Omental fat pad (tissue), 4 donors: ENCODE measurements at places on chromosomes 3 and 15. TPM values are rescaled to one million over a fixed set of nuclear protein-coding genes. Genes with fewer than 3 reads are reported as not detected.

DNA sequence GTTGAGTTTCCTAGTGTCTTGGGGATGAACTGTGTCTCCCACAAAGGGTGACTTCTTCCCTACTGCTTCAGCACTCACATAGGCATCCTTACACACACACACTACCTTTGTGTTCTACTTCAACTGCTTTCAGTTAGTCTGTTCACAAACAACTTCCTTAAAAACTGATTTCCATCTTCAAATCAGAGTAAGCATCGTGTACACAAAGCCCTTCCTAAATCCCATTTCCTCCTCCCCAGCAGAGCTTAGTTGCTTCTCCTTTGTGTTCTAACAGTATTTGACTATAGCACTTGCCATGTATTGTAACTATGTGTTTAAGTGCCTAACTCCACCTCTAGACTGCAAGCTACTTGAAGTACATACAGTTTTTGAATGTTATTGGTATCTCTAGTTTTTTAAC lies 71.7 kb downstream of the TNIK start:
- no peak for DNase-seq

- DNase-seq, result no peak
These were observed 33.5 kb upstream of the TIMP4 start for GRCh38 chr3:12192173-12192572.

GRCh38 chr15:71060983-71061382 lies 54.3 kb upstream of the THSD4 start:
- no peak for DNase-seq

- no peak for DNase-seq
These were observed 51.7 kb upstream of the USP3 start for GRCh38 chr15:63452552-63453136.

- no peak for DNase-seq
These were observed 64.7 kb downstream of the ATP2B2 start for GRCh38 chr3:10440684-10441083.

GRCh38 chr15:86183596-86184491 lies 104.2 kb downstream of the AGBL1 start:
- DNase-seq, result no peak

GRCh38 chr15:60568301-60568742 lies 89.4 kb upstream of the ICE2 start:
- no peak for DNase-seq

GRCh38 chr3:169835533-169835932 lies 22.8 kb upstream of the LRRC34 start:
- DNase-seq, result no peak

DNA sequence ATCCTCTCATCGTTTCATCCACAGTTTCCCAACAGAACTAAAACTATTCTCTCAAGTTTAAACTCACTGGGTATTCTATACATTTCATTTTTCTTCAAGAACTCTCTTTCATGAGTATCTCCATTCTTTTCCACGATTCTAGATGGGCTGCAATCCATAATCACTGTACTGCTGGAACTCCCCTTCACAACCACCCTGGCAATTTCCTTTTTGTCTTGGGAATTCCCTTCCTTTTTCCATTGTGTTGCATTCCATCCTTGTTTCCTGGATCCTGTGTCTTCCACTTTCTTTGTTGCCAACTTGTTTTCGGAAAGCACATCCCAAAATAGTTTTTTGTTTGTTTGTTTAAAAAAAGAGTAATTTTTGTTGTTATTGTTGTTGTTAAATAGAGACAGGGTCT lies 67.0 kb upstream of the FBN1 start:
- DNase-seq, result no peak

- no peak for DNase-seq
These were observed 127.0 kb downstream of the TFDP2 start for GRCh38 chr3:142022381-142022780.

DNA sequence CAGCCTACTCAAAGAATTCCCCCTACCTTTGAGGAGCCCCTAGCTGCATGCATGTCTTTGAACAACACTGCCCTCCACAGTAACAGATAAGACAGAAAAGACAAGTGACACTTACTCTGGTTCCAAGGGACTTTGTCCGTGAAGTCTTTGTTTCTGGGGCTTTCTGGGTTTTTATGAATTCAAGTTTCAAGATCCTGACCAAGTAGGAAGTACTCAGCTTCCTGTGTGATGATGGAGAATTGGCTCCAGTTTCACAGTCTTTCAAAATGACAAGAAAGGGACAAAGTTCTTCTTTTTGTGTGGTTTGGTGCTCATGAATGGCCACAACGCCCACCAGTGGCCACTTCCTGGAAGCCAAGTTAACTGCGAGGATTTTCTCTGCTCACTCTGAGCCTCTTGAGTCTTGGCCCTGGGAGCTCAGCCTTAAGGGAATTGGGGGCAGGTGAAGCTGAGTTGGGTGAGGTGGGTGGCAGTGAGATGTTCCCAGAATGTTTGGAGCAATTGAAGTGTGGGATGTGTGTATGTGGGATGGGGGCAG lies at the start of gene CCR1:
TSS of gene CCR1 (minus strand) at position 147 of the 538 bp plus-strand sequence. CDS start 4,000 bp downstream, outside the sequence.
- no peak for DNase-seq

- DNase-seq, result no peak
These were observed 732.4 kb downstream of the CADM2 start for GRCh38 chr3:85691196-85691595.

GRCh38 chr3:128518587-128519490 lies 25.8 kb upstream of the GATA2 start:
- DNase-seq, result no peak

DNA sequence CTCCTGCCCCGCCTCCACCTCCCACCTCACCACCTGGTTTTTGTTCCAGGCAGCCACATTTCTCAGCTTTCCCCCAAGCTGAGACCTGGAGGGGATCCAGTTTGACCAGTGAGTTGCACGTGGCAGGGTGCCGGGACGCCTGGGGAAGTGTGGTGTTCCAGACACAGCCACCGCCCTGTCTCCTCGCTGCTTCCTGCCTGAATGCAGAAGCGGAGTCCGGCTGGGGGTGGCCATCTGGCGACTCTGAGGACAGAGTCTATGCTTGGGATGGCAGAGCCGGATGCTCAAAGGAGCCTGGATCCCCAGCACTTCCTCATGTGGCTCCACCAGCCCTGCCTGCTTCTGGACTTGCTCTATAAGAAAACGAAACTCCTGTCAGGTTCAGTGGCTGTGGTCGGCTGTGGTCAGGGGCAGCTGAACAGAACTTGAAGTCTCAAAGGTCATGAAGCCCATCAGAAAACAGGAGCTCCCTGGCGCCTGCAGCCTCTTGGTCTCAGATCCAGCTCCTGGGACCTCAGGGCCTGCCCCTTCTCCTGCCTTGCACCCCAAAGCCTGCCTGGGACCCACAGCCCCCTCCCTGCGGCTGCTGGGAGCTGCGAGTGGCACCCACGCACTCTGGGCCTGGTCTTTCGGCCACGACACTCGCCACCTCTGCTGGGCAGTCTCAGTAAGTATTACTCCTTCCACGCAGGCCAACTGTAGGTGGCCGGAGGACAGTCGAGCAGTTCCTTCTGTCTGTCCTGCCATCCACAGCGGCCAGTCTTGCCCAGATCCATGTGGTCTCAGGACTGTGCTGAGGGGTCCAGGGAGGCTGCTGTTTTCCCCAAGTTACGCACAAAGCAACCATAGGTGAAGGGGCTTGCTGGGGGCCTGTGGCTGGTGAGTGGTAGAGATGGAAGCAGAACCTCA lies 112.8 kb upstream of the MEF2A start:
- DNase-seq, result no peak

- DNase-seq, result no peak
These were observed 396.8 kb upstream of the RASGRP1 start for GRCh38 chr15:38961456-38961855.

GRCh38 chr3:168285506-168285905 lies 189.8 kb upstream of the GOLIM4 start:
- DNase-seq, result no peak

- no peak for DNase-seq
These were observed 68.0 kb upstream of the XCR1 start for GRCh38 chr3:46095307-46095706.

DNA sequence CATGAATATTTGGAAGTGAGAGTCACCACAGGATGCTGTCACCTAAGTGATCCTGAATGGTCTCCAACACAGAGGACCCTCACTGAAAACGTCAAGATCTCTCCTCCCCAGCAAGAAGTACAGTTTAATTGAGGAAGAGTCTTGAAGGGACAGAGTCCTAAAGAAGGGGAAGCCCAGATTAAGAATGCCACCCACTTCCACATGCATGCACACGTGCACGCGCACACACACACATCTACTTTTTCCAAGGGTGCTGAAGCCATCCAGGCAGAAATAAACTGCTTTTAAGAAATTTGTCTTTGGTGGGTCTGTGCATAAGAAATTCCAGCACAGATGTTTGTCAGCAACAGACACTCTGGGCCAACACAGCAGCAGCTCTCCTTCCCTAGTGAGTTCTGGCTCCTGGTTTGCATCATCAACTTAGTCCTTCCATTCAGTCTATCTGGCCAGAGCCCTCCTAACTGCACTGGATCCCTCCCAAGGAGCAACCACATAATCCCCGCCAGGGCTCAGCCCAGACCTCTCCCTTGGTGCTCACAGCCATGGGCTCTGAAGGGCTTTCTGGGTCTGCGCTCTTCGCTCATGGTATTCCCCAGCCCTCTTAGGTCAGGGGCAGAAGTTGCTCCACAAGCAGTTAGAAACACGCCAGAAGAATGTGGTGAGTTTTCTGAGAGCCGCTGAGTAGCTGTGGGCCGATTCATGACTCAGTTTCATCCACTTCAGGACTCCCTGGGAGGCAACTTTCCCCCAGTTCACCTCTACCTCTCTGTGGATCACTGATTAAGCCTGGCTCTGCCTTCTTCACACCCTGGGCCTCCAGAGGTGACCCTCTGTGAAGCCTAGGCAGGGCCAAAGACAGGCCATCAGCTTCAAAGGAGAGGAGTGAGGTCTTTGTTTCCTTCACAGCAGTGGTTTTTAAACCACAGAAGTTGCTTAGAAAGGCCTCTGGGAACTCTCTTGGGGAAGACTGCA lies 132.6 kb upstream of the LIPC start:
- no peak for DNase-seq

DNA sequence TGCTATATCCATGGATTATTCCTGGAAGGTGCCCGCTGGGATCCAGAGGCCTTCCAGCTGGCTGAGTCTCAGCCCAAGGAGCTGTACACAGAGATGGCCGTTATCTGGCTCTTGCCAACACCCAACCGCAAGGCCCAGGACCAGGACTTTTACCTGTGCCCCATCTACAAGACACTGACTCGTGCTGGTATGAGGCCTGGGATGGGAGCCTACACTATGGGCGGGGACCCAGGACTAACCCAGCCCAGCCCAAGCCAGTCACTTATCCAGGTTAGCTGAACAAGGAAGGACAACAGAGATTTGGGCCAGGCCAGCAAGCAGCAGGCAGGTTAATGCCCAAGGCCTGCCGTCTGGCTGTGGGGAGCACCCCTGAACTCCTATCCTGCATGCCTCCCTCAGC lies 45.3 kb downstream of the SEMA3G start:
- no peak for DNase-seq

DNA sequence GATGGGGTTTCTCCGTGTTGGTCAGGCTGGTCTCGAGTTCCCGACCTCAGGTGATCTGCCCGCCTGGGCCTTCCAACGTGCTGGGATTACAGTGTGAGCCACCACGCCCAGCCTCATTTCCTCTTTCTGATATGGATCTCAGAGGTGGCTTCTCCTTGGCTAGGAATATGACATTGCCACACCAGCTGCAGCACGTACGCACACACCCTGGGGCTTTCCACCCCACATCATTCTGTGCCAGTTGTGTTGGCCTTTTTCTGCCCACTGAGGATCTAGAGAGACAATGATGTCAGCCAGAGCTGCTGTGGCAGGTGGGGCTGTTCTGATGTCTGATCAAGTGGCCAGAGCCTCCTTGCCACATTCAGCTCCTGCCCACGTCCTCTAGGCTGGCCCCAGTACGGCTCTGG lies 29.0 kb downstream of the TMEM45A start:
- DNase-seq, result no peak

DNA sequence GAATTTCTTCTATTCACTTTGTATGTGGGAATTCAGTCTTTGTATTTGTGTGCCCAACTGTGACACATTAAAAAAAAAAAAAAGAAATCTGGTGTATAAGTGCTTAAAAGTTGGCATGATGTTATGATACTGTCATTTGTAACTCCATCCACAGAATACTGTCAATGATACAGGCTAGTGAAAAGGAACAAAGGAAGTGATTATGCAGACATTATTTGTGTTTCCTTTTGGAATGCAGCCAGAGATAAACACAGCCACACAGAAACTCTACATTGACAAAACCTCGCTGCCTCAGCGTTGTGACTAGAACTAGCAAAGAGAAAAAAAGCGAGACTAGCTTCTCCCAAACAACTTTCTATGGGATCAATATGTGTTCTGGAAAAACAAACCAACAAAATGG lies 519.2 kb upstream of the AGTR1 start:
- no peak for DNase-seq

DNA sequence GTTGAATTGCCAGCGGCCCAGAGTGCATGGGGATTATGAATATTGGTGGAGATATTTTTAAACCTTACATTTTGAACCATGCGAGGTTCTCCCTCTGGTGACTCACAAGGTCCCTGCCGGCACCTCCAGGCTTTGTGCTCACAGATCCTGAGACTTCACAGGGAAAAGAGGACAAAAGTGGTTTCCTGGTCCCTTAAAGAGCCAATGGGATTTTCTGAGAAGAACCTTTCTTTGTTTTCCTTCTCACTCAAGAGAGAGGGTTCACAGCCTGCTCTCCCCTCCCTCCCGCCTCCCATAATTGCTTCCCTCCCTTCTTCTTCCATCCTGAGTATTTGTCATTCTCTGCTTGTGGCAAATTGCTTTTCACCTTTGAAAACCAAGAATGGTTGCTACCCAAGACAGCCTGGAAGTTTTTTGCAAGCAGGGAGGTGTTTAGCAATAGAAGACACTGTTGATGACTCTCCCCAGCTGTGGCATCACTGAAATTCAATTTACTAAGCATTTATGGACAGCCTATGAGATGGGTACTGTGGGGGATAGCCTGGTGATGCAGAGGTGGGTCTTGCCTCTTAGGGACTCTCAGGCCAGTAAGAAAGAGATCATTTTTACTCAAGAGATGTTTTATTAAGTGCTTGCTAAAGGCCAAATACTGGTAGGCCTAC lies 76.6 kb downstream of the CPN2 start:
- no peak for DNase-seq

DNA sequence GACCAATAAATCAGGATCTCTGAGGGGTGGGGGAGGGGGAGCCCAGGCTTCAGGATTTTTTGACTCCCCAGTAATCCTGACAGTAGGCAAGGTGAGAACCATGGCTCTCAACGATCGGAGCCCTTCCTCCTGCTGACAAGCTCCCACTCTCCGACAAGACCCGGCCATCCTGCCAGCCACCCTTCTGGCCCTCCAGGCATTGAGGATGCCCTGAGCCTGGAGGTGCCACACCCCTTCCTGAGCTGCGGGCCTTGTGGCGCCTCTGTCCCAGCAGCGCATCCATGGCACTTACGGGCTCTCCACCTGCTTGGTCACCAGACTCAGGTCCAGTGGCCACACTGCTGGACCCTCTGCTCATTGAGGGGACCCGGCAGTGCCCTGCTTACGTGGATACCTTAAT lies 46.0 kb downstream of the MGLL start:
- DNase-seq, result no peak

IL17RC gene
- 56.7 TPM for total RNA-seq

RNU5B-1 gene
- not detected for total RNA-seq

FHIT gene
- total RNA-seq, result 9.3 TPM

GOLGA6D gene
- total RNA-seq, result 0.36 TPM

TTLL13 gene
- total RNA-seq, result not detected

GPR176 gene
- total RNA-seq, result 5.6 TPM

TMEM207 gene
- total RNA-seq, result not detected

SLC4A7 gene
- total RNA-seq, result 101 TPM
